ENCODE measurements at places on chromosomes 7 and 10. TPM values are rescaled to one million over a fixed set of nuclear protein-coding genes. Genes with fewer than 3 reads are reported as not detected.
A peak's percentile ranks its signal among the peaks of the same experiment; 100 is the strongest.

DNA sequence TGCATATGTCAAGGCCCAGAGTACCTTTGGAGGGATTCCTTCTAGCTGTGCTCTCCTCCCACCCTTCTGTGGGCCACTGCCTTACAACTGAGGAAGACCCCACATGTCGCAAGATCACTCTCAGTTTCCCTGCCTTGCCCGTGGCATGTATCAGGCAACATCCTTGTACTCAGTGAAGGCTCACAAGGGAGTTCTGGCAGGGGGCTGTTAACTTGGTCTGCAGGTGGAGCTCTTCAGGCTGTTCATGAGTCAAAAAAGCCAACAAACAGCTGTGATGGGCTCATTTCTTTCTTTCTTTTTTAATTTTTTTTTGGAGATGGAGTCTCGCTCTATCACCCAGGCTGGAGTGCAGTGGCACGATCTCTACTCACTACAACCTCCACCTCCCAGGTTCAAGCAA, 513.0 kb upstream of the ANKRD30A start:
- no peaks in the 10 kb centered on the region for H3K36me3 ChIP-seq
- H3K4me1 ChIP-seq: peaks cover 28% of the 10 kb centered on the region
- no peak overlapping the region for H3K4me3 ChIP-seq
- DNase-seq: no peak
- no peak overlapping the region for H3K27ac ChIP-seq
- no peaks in the 10 kb centered on the region for H3K27me3 ChIP-seq

- DNase-seq: no peak
- H3K4me3 ChIP-seq: no peak overlapping the region
- H3K27ac ChIP-seq: no peak overlapping the region
These were observed 25.1 kb upstream of the LIMK1 start for GRCh38 chr7:74058486-74058885.

GRCh38 chr10:44393834-44394547, 9.1 kb upstream of the CXCL12 start:
- no peak overlapping the region for H3K4me3 ChIP-seq
- H3K36me3 ChIP-seq: no peaks in the 10 kb centered on the region
- no peaks in the 10 kb centered on the region for H3K27me3 ChIP-seq

DNA sequence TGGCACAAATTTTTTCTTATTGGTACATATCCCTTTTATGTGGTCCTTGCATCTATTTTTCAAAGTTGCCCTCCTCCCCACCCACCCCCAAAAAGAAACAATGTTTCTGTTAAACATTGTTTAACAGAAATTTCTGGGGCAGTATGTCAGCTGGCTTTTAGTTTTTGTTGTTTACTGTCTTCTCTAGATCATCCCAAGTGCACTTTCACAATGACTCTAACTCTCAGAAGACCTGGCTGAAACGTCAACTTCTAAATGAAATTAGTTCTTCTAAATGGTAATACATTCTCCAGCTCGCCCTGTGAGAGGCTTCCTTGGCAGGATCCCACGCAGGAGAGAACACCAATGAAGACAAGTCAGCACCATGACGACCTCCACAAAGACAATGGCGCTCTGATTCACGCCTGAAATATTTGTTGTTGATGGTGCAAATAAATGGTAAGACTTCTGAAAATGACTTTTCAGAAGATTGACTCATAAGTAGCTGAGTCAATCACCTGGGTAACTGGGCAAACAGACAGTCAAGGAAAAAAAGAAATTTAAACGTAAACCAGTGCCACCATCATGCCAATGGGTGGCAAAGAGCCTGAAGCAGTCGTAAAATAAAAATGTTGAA, 293.7 kb downstream of the FZD1 start:
- no peaks in the 10 kb centered on the region for H3K27me3 ChIP-seq
- H3K4me1 ChIP-seq: peaks cover 30% of the 10 kb centered on the region
- H3K36me3 ChIP-seq: no peaks in the 10 kb centered on the region
- peak overlapping the region; percentile 99 for H3K27ac ChIP-seq
- no peak overlapping the region for H3K4me3 ChIP-seq
- DNase-seq: peak; percentile 93

- no peak overlapping the region for H3K27ac ChIP-seq
- H3K4me1 ChIP-seq: no peaks in the 10 kb centered on the region
- H3K36me3 ChIP-seq: no peaks in the 10 kb centered on the region
- peaks cover 7% of the 10 kb centered on the region for H3K27me3 ChIP-seq
These were observed 20.2 kb downstream of the RAMP3 start for GRCh38 chr7:45177801-45178200.

DNA sequence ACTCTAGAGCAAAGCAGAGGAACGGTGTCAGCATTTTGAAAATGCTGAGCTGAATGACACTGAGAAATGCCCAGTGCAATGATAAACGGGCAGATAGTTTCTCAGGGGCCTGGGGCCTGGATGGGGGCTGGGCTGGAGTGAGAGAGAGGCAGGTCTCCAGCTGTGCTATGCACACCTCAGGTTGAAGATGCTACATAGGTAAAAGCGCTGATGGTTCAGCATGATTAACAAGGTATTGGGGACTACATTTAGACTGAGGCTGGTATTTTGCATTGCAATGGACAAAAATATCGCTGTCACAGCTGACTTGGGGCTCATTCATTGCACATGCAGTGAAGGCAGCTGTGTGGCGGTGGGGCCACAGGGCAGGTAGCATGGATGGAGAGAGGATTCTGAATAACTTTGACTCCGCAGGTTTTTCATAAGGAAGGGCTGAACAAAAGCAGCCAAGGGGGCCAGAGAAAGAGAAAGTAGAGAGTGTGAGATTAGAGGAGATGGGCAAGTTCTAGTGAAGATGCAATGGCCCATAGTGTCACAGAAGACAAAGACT, 290.8 kb upstream of the ZNF32 start:
- DNase-seq: peak; percentile 18
- H3K4me1 ChIP-seq: no peaks in the 10 kb centered on the region
- no peak overlapping the region for H3K27ac ChIP-seq
- H3K27me3 ChIP-seq: no peaks in the 10 kb centered on the region

GRCh38 chr7:23000597-23001360, 13.2 kb downstream of the HYCC1 start:
- H3K36me3 ChIP-seq: peaks cover 6% of the 10 kb centered on the region
- H3K27me3 ChIP-seq: no peaks in the 10 kb centered on the region
- no peak for DNase-seq
- H3K4me1 ChIP-seq: peaks cover 11% of the 10 kb centered on the region
- H3K27ac ChIP-seq: no peak overlapping the region

- no peak overlapping the region for H3K4me3 ChIP-seq
- H3K27ac ChIP-seq: no peak overlapping the region
- DNase-seq: no peak
- peaks cover 12% of the 10 kb centered on the region for H3K4me1 ChIP-seq
- H3K27me3 ChIP-seq: no peaks in the 10 kb centered on the region
- no peaks in the 10 kb centered on the region for H3K36me3 ChIP-seq
These were observed 102.3 kb downstream of the SLC25A13 start for GRCh38 chr7:96219378-96220130.

- no peak overlapping the region for H3K4me3 ChIP-seq
- no peak for DNase-seq
- H3K27me3 ChIP-seq: no peaks in the 10 kb centered on the region
- H3K27ac ChIP-seq: no peak overlapping the region
- H3K4me1 ChIP-seq: no peaks in the 10 kb centered on the region
These were observed 1475.7 kb downstream of the REEP3 start for GRCh38 chr10:64996886-64997285.

DNA sequence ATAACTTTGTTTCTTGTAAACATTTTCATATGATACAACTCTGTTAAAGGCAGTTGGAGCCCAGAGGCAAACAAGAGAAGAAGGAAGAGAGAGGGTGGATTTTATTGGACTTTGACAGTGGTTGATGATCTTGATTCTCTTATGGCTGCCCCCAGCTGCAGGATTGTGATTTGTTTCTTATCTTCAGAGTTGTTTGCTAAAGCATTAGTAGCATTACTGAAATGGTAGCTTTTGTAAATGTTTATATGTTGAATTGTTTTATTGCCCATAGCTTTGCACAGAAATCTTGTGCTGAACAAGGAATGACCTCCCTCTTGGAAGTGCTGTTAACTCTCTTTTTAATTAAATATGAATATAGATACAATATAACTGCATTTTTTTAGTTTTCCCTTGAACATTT, 309.4 kb downstream of the AUTS2 start:
- DNase-seq: no peak
- H3K4me1 ChIP-seq: no peaks in the 10 kb centered on the region
- H3K27me3 ChIP-seq: no peaks in the 10 kb centered on the region
- H3K4me3 ChIP-seq: no peak overlapping the region
- H3K36me3 ChIP-seq: no peaks in the 10 kb centered on the region

- peaks cover 32% of the 10 kb centered on the region for H3K36me3 ChIP-seq
- no peak overlapping the region for H3K4me3 ChIP-seq
- H3K27ac ChIP-seq: no peak overlapping the region
- H3K4me1 ChIP-seq: no peaks in the 10 kb centered on the region
- H3K27me3 ChIP-seq: no peaks in the 10 kb centered on the region
These were observed 92.2 kb upstream of the PPIF start for GRCh38 chr10:79255007-79255507.

DNA sequence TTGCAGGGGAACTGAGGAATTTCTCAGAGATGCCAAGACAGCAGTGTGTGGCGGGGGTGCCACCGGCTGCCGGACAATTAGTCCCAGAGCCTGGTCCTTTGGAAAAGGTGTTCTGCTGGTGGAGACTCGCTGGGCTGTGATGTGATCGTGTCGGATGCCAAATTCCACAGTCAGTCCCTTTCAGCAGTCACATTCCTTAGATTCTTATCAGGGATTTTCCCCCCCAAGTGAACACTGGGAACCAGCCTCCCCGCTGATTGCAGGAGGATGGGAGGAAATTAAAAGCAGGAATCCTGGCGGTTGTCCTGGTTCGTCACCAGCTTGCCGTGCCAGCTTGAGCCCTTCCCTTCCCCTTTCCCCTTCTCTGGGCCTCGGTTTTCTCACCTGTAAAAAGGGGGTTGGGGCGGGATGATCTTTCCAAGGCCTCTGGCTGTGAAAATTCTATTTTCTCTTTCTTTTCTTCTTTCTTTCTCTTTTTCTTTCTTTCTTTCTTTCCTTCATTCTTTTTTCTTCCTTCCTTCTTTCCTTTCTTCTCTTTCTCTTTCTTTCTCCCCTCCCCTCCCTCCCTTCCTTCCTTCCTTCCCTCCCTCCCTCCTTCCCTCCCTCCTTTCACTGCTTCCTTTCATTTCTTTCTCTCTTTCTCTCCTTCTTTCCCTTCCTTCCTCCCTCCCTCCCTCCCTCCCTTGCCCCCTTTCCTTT, 39.6 kb downstream of the COL26A1 start:
- H3K4me3 ChIP-seq: 0 out of 2 replicates have a peak overlapping the region, but pooled peaks have one; percentile 10
- H3K4me1 ChIP-seq: peaks cover 12% of the 10 kb centered on the region
- DNase-seq: peak; percentile 76
- H3K36me3 ChIP-seq: no peaks in the 10 kb centered on the region
- peaks cover 4% of the 10 kb centered on the region for H3K27me3 ChIP-seq
- H3K27ac ChIP-seq: peak overlapping the region; percentile 42

DNA sequence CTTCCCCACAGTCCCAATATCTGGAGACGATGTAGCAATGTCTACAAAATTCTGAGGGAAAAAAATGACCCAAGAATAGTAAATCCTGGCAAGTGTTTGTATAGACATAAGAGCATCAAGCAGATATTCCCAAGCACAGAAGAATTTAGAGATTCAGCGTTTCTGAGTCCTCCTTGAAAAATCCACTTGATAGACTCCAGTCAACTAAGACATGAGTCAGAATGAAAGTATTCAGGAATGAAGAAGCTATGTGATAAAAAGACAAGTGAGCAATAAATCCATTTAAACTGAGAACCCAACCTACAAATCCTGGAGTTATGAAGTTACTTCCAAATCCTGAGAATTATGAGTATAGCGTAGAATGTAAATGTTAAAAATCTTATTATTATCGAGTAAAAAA, 86.1 kb upstream of the NPY start:
- H3K27ac ChIP-seq: no peak overlapping the region
- no peaks in the 10 kb centered on the region for H3K36me3 ChIP-seq
- H3K4me3 ChIP-seq: no peak overlapping the region
- H3K4me1 ChIP-seq: no peaks in the 10 kb centered on the region
- DNase-seq: peak; percentile 16

DNA sequence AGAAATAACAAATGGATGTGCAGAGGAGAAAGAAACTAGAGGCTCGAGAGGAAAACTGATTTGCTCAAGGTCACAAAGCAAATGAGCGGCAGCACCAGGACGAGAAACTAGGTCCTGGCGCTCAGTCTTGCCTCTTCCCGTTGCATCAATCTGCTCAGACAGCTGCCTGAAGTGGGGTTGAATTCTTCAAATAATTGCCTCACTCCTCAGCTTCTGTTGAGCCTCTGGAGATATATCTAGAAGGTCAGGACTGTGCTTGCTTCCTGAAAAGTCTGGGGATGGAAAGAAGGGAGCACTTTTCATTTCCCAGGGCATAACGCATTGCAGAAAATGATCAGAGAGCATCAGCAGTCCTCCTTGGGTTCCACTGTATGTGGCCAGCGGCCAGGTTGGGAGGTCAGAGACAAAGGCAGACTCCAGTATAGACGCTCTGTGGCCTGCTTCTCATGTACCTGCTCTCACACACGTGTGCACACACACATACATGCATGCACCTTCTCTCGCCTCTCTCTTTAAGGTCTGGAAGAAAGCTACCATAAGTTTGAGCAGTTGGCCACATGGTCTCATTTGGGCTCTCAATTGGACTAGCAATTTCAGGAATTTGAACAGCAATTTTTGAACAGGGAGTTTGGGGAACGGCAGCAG, 83.7 kb upstream of the DUSP5 start:
- H3K27me3 ChIP-seq: no peaks in the 10 kb centered on the region
- no peak overlapping the region for H3K4me3 ChIP-seq
- DNase-seq: no peak
- peak overlapping the region; percentile 24 for H3K27ac ChIP-seq
- no peaks in the 10 kb centered on the region for H3K36me3 ChIP-seq
- peaks cover 58% of the 10 kb centered on the region for H3K4me1 ChIP-seq

The GPC2 gene
- total RNA-seq: 4.4 TPM

The PLCE1 gene
- total RNA-seq: 8.1 TPM

The SPDYE16 gene
- not detected for total RNA-seq

The HABP2 gene
- total RNA-seq: not detected

The OPN4 gene
- total RNA-seq: not detected

The PTF1A gene
- total RNA-seq: not detected

The RSPH10B gene
- total RNA-seq: not detected

The ZCWPW1 gene
- total RNA-seq: 1.2 TPM

The TEX47 gene
- total RNA-seq: not detected

The CYP26C1 gene
- total RNA-seq: not detected

The KCNIP2 gene
- 0.58 TPM for total RNA-seq

The C10orf105 gene
- not detected for total RNA-seq

The ZNF488 gene
- total RNA-seq: 1.2 TPM

The MKI67 gene
- total RNA-seq: 50.4 TPM

The ZNF277 gene
- total RNA-seq: 20.6 TPM

The PPP1R9A gene
- not detected for total RNA-seq

The ANLN gene
- 397 TPM for total RNA-seq

The TACR2 gene
- not detected for total RNA-seq
